AG10803 (cell line): ENCODE measurements at places on chromosomes 2 and 18.
A peak's percentile ranks its signal among the peaks of the same experiment; 100 is the strongest.

DNA sequence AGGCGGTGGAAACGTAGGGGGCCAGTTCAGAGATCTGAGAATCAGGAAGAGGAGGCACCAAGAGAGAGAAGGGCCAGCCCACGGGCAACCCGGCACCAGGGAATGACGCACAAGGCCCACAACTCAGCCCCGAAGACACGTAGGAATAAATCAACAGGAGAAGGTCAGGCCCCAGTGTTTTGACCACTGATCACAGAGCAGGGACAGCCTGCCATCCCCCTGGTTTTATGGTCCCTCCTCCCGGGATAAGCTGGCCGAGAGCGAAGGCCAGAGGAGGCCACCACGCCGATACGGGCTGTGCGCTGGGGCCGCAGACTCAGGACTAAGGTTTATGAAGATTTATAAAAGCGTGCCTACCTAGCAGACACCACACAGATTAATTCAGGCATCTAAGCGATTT, 341.4 kb downstream of the ZNF516 start:
- DNase-seq: no peak

GRCh38 chr2:104826016-104826415, 27.9 kb upstream of the POU3F3 start:
- DNase-seq: no peak

DNA sequence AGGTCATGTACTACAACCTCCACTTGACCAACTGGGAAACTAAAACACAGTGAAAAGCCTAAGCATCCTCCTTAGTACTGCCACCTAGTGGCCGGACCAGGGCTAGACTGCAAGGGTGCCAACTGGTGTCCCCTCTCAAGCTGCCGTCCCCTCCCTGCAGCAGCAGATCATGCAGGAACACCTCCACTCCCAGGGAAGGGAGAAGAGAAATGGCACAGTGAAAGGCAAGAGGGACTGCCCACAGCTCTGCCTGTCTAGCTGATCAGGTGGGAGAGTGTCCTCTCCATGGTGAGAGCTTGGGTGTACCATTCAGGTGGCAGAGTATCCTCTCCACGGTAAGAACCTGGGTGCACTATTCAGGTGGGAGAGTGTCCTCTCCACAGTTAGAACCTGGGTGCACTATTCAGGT, 78.1 kb downstream of the AAK1 start:
- DNase-seq: no peak

- no peak for DNase-seq
Observed at GRCh38 chr2:165044505-165045303, 89.4 kb upstream of the SLC38A11 start.

GRCh38 chr2:25279091-25279651, 62.6 kb downstream of the DNMT3A start:
- DNase-seq: peak; percentile 28

DNA sequence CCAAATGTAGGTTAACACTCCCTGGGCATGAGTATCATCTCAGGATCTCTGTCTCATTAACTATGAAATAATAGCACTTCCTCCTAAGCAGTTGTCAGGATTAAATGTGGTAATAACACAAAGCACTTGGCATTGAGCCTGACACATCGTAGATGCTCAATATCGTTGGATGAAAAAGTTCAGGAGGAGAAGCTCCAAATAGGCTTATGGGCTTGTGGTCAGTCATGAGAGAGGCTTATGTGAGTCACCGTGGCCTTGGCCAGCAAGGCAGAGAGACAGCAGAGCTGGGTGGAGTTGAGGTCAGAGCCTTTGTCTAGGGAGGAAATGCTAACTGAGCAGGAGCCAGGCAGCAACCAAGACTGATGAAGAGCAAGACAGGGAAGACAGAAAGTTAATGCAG, 68.3 kb upstream of the PPM1B start:
- peak; percentile 97 for DNase-seq

DNA sequence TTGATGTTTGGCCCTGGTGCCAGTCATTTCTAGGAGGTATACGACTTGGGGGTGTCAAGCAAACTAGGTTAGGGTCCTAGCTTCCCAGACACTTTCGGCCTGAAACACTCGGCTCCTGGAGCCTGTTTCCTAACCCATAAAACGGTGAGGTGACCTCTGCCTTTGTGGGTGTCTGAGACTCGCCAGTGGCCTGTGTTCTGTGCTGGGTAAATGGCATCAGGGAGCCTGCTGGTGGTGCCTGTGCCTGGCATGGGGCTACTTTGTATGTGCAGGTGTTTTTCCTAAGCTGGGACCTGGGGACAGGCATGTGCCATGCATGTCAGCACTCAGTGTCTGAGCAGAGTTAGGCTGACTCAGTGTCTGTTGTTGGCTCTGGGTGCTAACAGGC, 139.2 kb downstream of the GLI2 start:
- no peak for DNase-seq

DNA sequence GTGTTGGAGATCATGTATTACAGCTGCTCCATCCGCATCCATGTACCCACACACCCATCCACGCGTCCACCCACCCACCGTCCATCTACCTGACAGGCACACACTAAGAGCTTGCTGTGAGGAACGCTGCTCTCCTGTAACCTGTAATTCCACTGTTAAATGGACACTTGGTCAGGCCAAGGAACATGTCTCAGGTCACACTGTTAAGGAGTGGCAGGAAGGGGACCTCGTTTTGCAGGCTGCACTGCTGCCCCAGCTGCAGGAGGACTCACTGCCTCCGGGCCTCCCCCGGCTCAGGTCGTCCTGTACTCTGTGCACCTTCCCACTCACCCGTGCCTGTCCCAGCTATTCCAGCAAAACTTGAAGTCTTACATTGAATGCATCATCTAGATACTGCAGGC, 170.5 kb downstream of the EIPR1 start:
- no peak for DNase-seq

GRCh38 chr2:104745846-104746245, 108.1 kb upstream of the POU3F3 start:
- no peak for DNase-seq

DNA sequence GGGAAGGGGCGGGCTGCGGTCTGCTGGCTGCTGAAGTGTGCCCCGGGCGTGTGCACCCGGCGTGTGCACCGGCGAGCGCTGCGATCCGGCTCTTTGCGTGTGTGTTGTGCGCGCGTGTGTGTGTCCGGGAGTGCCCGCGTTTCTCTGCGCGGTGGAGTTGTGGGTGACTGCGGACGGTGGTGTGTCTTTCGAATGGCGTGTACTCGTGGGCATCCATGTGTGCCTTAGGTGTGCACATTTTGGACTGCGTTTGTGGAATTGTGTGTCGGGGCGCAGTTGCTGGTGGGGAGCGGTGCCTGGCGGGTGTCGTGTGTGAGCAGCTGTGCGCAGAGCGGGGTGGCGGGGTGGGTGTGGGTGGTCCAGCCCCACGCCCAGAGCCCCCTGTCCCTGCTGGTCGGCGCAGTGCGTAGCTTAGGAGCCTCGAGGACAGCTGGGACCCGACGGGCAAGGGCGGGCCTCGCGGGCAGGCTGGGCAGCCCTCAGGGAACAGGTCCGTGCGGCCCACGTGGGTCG, 533 bp downstream of the HPCAL1 start:
- DNase-seq: no peak

GRCh38 chr2:207054521-207054920, 111.2 kb downstream of the KLF7 start:
- no peak for DNase-seq

- DNase-seq: no peak
Observed at GRCh38 chr2:316381-316780, 28.5 kb upstream of the ALKAL2 start.

- DNase-seq: no peak
Observed at GRCh38 chr2:10304458-10305253, 2.0 kb downstream of the HPCAL1 start.

GRCh38 chr2:112701052-112701451, 19.8 kb upstream of the NT5DC4 start:
- DNase-seq: no peak

GRCh38 chr2:22999951-23000350, 385.0 kb upstream of the KLHL29 start:
- no peak for DNase-seq

GRCh38 chr18:6249170-6249569, 165.5 kb downstream of the L3MBTL4 start:
- DNase-seq: no peak

GRCh38 chr2:97806738-97807618, 93.6 kb downstream of the ZAP70 start:
- peak; percentile 70 for DNase-seq

GRCh38 chr2:56315376-56315775, 131.6 kb downstream of the CCDC85A start:
- DNase-seq: no peak

DNA sequence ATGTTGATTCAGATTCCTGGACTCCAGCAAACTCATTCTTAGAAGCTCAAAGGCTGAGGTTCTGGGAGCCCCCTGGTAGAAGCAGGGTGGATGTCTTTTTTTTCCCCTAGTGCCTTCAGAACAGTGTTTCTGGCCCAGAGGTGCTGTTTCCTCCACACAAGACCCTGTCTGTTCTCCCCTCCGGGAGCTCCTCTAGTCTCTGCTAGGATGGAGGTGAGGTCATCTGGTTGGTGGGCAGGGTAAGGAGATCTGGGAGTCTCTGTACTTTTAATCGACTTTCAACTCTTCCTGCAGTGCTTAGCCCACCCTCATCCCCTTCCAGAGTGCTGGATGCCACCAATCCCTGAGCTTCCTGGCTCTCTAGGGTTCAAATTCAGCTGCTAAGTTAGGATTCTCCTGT, 192.0 kb downstream of the SH3BP4 start:
- no peak for DNase-seq

DNA sequence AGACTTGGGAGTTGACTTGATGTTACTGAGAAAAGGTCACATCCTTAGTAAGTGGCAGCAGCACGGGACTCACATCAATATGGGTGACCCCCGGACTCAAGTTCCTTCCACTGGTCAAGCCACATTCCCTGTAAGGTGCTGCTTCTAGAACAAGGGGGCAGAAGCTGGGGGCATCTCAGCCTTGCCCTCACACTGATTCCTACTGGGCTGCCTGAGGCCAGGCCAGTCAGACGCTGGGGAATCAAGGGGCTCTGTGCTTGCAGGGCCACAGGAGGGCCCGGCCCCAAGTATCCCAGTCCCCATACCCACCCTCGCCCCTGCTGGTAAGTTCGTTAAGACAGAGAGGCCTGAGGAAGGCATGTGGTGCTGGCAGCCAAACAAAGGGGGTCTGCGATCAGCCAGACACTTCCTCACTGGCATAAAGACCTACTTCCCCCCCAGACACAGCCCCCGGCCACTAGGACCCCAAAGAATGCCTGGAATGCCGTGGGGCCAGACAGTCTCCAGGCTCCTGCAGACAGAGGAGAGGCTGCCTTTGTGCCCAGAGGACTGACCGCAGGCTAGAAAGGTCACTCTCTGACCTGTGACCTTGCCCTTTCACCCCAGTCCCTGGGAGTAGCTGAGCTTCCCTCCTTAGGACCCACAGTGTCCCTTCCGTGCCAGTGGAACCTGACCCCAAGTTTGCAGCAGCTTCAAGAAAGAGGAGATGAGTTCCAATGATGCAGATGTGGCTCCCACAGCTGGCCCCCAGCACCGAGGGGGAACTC, 83.6 kb downstream of the HS1BP3 start:
- no peak for DNase-seq

DNA sequence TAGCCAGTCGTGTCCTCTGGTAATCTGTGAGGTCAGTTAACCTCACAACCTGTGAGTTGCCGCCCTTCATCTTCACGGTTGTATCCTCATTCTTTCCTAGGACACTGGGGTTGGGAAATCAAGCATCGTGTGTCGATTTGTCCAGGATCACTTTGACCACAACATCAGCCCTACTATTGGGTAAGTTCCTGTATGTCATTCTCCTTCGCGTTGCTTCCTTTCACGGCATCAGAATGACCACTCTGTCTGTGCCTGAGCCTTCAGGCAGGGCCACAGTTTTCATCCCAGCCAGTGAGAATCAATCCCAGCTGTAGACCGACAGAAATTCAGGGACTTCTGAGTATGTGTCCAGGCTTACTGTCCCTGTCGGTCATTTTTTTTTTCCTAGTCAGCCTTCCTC, 67.1 kb downstream of the RAB31 start:
- no peak for DNase-seq

- peak; percentile 73 for DNase-seq
Observed at GRCh38 chr18:13003466-13003896, 12.3 kb downstream of the CEP192 start.

DNA sequence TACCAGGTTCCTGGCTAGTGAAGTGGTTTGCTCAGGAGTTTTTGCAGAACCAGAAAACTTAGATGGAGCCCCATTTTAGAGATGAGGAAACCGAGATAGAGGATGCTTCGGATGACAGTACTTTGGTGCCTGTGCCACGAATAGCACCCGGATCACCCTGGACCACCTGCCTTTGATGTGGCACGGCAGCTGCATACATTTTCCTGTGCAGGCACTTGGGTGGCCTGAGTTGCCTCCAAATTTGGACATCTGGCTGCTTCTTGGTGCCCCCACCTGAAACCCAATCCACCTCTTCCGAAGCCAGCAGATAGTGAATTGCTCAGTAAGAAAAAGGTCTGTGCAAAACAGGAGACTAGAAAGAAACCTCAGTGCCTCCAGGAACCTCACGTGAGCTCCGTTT, 140.6 kb upstream of the ID2 start:
- no peak for DNase-seq

GRCh38 chr18:73153271-73153670, 285.5 kb upstream of the NETO1 start:
- DNase-seq: peak; percentile 1

- DNase-seq: peak; percentile 90
Observed at GRCh38 chr18:2515908-2516625, 55.2 kb downstream of the METTL4 start.

DNA sequence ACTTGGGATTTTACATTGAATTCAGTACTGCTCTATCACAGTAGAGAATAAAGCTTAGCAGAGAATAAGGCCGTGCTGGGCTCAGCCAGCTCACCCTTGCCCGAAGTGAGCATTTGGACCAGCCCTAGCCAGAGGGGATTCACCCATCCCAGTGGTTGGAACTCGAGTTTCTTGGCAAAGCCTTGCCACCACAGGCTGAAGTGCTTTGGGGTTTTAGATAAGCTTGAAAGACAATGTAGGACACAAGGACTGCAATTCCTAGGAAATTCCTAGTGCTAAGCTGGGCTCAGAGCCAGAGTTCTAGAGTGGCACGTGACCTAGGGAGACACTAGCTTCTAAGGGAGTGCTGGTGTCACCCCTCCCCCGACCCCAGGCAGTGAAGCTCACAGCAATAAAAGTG, 28.0 kb downstream of the SERPINB11 start:
- no peak for DNase-seq

DNA sequence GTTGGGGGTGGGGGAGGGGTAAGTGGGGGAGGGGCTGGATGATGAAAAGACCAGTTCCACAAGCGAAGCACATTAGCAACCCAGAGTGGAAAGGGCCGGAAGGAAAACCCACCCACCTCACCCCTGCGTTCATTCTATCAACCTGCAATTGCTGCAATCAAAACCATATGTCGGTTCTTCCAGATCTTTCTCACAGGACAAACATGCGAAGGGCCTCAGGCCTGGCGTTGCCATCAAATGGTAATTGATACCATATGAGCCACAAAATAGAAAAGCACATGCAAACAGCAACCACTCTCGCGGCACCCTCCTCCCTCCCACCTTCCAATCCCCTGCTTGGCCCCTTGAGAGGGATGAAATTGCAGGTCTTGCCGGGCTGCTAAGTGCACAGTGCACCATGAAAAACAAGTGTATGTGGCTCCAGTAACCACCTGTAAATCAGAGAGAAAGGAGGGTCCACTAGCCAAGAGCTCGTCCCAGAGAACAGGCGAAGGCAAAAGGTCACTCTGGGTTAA, 287.5 kb downstream of the TCF4 start:
- DNase-seq: peak; percentile 94

GRCh38 chr2:73110168-73111072, 2.3 kb downstream of the RAB11FIP5 start:
- DNase-seq: peak; percentile 58
